ENCODE measurements at places on chromosomes 11 and 22.

- DNase-seq, result no peak
Observed at GRCh38 chr11:17411418-17411817, 23.0 kb upstream of the KCNJ11 start.

- DNase-seq, result no peak
Observed at GRCh38 chr22:46499805-46500189, 37.6 kb downstream of the CELSR1 start.

- DNase-seq, result no peak
Observed at GRCh38 chr11:130819625-130820024, 96.7 kb downstream of the SNX19 start.

- DNase-seq, result no peak
Observed at GRCh38 chr11:44694443-44694842, 32.3 kb upstream of the TSPAN18 start.

GRCh38 chr11:100766764-100767163, 79.7 kb downstream of the ARHGAP42 start:
- DNase-seq, result no peak

DNA sequence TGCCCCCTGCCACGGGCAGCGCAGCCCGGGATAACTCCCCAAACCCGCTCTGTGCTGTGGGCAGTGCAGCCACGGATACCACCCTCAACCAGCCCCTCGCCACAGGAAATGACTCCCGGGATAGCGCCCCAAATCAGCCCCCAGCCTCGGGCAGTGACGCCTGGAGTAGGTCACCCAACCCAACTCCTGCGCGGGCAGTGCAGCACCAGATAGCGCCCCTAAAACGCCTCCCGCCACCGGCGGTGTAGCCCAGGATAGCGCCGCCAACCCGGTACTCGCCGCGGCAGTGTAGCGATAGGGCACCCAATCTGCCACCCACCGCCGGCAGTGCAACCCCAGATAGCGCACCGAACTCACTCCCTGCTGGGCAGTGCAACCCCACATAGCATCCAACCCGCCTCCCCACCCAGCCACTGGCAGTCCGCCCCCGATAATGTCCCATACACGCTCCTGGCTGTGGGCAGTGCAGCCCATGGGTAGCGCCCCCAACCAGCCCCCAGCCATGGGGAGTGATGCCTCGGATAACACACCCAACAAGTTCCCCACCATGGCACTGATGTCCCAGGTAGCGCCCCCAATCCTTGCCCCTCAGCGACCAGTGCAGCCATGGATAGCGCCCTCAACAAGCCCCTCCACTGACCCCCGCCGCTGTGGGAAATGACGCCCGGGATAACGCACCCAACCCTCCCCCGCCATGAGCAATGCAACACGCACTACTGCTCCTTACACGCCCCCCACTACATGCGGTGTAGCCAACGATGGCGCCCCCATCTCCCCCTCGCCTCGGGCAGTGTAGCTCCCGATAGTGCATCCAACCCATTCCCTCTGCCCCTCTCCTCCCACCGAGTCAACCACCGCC, 1.5 kb downstream of the RFPL2 start:
- no peak for DNase-seq

DNA sequence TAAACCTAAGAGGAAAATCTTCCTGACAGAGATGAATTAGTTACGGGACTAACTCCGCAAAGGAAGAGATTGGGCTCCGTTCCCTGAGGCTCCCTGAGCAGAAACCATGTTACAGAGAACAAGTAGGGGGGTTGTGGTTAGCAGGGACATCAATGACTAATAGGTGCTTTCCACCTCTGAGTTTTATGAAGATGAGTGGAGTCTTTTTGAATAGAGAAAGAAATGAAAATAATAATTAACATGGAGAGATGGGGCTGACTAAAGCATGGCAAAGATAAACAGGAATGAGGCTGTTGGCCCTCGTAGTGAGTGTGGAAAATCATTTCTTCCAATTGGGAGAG, 47.5 kb upstream of the PICALM start:
- peak; percentile 11 for DNase-seq

DNA sequence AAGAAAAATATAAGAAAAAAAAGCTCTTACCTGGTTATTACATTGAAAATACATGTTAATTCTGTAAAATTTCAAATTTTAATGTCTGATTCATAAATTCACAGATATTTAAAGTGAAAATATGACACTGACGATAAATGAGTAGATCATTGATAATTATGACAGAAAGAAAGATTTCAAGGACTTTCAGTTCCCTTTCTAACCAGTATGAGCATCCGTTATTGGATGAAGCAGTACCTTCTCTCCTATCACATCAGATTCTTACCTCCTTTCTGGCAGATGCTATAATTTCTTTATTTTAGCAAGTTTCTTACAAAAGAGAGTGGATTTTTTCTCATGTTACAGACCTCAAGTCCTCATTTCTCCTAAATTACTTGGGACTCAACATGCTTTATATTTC, 847.3 kb downstream of the JRKL start:
- no peak for DNase-seq

DNA sequence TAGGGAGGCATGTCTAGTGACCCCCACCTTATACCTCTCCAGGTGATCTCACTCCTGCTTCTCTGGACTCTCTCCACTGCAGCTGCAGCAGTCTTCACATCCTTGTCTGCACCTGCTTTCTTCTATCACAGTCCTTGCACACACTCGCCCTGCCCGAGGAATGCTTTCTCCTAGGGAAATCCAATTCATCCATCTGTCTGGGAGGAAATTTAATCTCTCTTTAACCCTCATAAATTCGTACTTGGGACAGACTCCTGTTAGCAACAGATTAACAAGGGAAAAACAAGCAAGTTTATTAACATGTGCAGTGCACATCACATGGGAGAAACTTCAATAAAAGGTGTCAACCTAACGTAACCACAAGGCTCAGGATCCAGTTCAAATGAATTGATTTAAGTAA, 11.3 kb upstream of the RCN1 start:
- no peak for DNase-seq

DNA sequence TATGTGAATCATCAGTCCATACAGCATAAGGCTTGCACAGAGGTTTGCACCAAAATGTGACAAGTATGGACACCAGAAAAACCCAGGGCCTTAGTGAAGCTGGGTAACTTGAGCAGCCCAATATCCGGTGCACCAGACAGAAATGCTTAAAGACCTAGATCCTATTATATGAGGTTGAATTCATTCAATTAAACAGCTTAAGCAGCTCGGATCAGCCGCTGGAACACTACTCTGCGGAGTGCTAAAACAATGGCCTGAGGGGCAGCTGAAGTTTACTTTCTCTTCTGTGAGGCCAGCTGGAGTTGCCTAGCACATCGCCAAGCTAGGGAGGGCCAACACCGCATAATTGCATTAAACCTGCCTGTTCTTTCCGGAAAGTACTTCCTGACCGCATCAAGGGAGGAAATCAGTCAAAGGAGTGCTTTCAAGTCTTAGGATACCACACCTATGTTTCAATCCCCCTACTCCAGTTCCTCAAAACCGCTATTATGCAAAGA, 17.0 kb upstream of the FAM181B start:
- DNase-seq, result no peak

DNA sequence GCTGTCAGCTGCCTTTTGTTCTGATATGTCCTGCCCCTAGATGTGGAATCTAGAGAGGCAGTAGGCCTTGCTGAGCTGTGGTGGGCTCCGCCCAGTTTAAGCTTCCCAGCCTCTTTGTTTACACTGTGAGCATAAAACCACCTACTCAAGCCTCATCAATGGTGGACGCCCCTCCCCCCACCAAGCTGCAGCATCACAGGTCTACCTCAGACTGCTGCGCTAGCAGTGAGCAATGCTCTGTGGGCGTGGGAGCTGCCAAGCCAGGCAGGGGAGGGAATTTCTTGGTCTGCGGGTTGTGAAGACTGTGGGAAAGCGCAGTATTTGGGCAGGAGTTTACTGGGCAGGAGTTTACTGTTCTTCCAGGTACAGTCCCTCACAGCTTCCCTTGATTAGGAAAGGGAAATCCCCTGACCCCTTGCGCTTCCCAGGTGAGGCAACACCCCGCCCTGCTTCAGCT, 98.5 kb downstream of the SMCO4 start:
- DNase-seq, result no peak

GRCh38 chr11:79481795-79482194, 41.0 kb upstream of the TENM4 start:
- DNase-seq, result no peak

GRCh38 chr11:58060535-58060934, 29.8 kb downstream of the OR6Q1 start:
- no peak for DNase-seq

- DNase-seq, result no peak
Observed at GRCh38 chr11:100581318-100581717, 105.8 kb upstream of the ARHGAP42 start.

- no peak for DNase-seq
Observed at GRCh38 chr11:82869657-82870056, 30.6 kb downstream of the PRCP start.

GRCh38 chr22:50342651-50343540, at the start of gene PPP6R2:
Gene PPP6R2 (plus strand): TSS chr22:50343327. CDS start chr22:50393909, 50,582 bp downstream.
- DNase-seq, result peak; percentile 85

DNA sequence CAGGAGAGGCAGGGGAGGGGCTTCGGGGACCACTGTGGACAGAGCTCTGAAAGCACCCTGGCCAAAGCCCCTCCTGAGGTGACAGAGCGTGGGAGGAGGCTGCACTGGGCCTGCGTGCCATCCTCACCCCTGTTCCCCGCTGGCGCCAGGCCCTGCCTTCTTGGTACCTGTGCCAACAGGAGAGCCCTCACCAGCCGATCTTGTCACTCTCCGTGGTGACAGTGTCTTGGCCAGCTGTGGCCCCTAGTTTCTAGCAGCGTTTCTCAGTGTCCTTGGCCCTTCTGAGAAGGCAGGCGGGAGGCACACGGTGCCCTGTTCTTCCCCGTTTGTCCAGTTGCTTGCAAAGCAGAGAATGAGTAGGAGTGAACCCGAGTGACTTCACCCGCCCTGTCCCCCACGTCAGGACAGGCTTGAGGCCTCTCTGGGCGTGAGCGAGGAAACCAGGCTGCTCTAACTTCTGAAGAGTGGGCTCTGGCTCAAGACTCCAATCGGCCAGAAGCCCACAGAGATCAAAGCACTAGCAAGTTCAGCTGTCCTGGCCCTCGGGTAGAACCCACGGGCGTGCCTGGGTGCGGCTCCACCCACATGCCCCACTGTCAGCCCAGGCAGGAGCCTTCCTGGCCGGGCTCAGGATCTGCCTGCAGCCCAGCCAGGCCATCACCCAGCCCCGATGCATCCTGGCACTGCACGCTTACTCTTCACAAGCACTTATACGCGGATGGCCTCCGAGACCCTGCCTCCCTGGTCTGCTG, 60.2 kb upstream of the EMID1 start:
- no peak for DNase-seq

- no peak for DNase-seq
Observed at GRCh38 chr11:99505831-99506230, 485.1 kb downstream of the CNTN5 start.

GRCh38 chr11:36718451-36718850, 120.4 kb upstream of the RAG2 start:
- no peak for DNase-seq

- DNase-seq, result no peak
Observed at GRCh38 chr22:37564111-37564711, 3.9 kb downstream of the CDC42EP1 start.

DNA sequence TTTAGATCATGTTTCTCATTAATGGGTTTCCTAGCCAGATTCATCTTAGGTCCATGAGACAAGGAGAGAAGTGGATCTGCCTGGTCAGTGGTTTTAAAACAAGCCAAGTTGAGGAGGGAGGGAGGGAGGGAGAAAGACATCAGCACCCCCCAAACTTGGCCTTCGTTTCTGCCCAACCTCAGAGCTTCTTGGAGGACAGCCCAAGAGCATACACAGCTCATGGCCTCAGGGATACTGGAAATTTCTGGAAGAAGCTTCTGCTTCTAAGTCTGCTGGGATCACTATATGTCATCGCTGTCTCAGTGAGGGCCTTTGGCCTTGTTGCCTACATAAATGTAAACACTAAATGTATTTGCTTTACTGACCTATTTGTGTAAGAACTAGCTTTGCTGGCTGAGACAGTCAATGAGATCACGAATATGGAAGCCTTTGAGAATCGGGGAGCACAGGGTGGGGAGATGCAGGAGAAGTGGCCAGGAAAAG, 375.1 kb downstream of the BUD13 start:
- no peak for DNase-seq
